ENCODE measurements at places on chromosomes 13 and 19.

DNA sequence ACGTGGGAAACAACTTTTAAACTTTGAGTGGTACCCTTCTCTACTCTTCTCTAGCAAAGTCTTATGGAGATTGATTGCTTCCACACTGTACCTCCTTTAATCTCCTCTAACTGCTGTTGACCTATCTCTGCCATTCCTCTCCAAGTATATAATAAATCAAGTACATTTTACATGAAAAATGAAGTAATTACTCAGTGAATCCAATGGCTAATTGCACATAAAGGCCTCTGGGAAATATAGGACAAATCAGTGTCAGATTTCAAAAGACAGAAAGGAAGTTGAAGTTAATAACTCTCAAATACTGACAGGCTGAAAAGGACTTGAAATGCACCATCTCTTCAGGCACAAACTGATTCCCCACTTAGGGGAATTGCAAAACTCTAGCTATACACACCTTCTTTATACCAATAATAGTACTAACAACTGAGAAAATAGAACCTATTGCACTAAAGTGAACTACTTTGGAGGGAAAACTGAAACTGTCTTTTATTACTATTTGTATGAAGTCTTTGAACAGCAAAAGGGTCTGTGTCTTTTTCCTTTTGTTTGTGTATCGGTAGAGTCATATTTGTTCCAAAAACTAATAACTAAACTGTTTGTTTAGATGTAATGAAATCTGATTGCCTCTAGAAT is 701.1 kb downstream of the PCDH9 start:
- no peak for DNase-seq

- DNase-seq = no peak
Observed at GRCh38 chr19:9995999-9996398, 14.3 kb downstream of the COL5A3 start.

GRCh38 chr19:2856457-2857050 is 10.6 kb upstream of the ZNF556 start:
- DNase-seq = no peak

GRCh38 chr13:36362251-36362650 is 16.1 kb upstream of the SPART start:
- no peak for DNase-seq

DNA sequence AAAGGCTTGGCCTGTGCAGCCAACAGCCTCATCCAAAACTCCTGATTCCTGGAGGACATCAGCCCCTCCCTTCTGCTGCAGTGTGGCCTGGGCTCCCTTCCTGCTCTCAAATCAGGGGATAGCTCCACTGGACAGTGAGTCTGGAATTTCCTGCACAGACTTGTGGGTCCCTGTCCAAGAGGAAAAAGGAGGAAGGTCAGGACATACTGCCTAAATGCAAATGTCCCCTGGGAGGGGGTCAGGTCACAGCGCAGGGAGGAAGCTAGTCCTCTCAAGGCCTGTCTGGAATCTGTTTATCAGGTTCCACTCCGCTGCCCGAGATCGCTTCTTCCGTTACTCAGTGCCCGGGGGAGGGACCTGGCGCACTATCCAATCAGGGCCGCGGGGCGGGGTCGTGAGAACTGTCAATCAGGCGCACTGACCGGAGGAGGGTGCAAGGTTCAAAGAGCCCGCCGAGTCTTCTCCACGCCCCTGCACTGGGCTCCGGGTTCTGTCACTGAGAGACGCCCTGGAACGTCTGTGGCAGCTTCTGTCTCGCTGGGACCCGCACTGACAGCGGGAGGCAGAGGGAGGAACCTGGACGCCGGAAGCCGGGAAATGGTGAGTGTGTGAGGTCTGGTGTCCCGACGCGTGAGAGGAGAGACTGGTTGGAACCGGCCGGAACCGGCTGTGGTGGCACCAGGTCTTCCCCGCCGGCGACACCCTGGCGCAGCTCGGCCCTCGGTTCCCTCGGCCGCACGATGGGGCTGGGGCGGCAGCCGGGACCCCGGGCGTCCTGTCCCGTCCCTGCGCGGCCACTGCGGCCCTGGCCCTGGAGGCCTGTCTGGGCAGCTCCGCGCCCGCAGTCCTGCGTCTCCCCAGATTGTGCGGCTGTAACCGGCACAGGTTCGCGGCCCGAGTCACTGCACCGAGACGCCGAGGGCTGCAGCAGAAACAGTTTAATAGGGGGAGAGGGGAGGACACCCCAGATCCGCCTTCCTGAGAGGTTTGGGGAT is at the start of gene ZNF441:
TSS of gene ZNF441 (plus strand) at position 404 of the 995 bp plus-strand sequence. CDS start at position 598, 194 bp downstream.
- no peak for DNase-seq

DNA sequence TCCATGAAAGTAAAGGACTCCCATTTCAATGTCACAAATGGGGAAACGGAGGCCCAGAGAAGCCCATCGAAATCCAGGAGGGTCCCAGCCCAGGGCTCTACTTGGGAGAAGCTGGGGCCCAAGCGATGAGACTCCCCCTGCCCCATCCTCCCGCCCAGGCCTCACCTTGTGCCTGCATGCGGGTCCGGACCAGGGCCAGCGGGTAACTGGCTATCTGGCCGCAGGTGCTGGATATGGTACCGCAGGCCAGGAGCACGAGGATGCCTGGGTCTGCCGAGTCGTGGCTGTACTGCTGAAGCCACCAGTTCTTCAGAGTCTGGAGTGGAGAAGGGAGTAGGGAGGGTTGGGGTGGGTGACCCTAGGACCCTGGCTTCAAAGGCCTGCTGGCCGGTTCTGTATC is 10.4 kb upstream of the SLC25A41 start:
- no peak for DNase-seq

DNA sequence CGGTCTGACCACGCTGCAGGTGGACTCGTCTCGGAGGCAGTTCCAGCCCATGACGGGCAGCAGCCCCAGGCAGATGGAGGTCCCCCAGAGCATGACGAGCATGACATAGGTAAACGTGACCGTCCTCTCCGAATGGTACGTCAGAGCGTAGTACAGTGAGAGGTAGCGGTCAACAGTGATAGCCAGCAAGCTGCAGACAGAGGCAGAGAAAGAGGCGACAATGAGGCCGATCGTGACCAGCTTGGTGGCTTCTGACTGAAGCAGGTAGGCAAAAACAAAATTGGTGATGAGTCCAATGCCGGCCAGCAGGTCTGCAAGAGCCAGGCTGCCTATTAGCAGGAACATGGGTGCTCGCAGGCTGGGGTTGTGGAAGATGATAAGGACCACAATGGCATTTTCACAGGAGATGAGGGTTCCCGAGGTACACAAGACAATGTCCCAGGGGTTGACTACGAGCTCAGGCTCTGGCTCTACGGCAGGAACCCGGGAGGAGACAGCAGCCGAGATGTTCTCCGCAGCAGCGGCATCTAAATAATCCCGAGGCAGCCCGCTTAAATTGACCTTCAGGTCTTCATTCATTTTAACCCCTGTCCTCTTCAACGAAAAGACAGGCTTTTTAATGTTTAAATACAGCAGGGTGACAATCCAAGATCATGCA is 1.2 kb downstream of the GPR12 start:
- no peak for DNase-seq

DNA sequence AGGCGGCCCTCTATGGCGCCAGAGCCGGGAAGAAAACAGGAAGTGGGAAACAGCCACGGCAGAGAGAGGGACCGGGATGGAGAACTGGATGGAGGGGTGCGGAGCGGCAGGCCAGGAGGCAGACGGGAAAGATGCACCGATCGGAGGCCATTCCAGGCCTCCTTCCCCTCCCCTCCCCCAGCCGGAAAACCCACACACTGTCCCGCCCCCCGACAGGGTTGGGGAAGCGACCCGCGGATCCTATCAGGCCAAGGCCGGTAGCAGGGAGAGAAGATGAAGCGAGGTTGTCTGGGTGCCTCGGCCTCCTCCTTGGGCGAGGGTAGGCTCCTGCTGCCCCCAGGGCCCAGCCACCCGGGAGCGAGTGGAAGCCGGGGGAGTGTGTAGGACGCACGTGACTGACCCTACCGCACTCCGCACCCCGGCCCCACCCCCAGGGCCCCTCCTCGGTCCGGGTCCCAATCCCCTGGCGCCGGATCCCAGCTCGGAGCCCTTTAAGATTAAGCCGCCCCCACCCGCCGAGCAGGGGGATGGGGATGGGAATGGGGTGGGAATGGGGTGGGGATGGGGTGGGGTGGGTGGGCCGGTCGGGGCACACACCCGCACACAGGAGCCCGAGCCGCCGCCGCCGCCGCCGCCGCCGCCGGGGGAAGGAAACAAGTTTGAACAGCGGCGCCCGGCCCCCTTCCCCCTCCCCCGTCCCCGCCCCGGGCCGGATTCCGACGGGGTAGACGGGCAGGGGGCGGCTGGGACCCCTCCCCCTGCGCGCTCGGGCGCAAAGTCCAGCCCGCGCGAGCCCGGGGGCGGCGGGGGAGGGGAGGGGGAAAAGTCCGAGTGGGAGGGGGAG is 1.5 kb downstream of the ERF start:
- peak; percentile 79 for DNase-seq

DNA sequence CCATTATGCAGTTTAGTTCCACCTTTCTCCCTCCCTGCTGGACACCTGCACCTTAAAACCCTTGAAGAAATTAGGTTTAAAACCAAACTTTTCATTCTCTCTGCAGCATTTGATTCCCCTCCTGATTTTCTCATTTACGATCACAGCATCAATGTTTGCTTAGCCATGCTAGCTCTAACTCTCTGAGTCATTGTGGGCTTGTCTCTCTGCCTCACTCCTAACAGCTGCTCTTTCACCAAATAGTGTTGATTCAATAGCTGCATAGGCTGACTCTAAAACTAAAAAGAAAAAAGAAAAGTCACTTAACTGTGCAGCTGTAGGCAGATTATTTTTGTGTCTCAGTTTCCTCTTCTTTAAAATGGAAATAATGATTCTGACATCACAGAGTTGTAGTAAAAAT is 1124.9 kb downstream of the DIAPH3 start:
- DNase-seq = no peak

- DNase-seq = no peak
Observed at GRCh38 chr13:80658705-80659104, 317.8 kb upstream of the SPRY2 start.

- no peak for DNase-seq
Observed at GRCh38 chr19:4991538-4991937, 22.6 kb downstream of the KDM4B start.

GRCh38 chr13:58633226-58633625 is 1001.7 kb downstream of the PCDH17 start:
- DNase-seq = no peak

DNA sequence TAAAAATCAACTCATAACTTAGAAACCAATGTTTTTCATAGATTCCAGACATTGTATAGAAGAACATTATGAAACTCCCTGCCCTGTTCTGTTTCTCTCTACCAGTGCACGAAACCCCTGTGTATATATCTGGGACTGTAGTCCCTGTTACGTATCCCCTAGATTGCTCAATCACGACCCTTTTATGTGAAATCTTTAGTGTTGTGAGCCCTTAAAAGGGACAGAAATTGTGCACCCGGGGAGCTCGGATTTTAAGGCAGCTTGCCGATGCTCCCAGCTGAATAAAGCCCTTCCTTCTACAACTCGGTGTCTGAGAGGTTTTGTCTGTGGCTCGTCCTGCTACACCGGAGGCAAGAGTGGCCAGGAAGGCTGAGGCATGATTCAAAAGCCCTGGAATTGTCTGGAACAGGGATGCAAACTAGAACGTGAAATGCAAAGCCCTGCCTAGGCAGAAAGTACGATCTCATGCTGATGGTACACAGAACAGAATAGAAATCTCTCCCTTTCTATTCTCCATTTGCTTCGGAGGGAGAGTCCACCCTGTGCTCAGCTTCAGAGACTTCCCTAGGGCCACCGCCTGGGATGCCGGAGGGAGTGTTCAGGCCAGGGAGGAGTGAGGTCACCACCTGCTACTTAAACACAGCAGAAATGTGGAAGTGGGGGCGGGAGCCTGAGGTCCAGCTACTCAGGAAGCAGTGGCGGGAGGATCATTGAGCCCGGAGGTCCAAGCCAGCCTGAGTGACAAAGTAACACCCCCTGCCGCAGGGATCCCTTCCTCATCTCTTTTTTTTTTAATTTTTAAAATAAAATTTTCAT is 758 bp upstream of the ZNF888 start:
- DNase-seq = peak; percentile 35

GRCh38 chr13:82010780-82011179 is 1669.9 kb upstream of the SPRY2 start:
- DNase-seq = no peak

DNA sequence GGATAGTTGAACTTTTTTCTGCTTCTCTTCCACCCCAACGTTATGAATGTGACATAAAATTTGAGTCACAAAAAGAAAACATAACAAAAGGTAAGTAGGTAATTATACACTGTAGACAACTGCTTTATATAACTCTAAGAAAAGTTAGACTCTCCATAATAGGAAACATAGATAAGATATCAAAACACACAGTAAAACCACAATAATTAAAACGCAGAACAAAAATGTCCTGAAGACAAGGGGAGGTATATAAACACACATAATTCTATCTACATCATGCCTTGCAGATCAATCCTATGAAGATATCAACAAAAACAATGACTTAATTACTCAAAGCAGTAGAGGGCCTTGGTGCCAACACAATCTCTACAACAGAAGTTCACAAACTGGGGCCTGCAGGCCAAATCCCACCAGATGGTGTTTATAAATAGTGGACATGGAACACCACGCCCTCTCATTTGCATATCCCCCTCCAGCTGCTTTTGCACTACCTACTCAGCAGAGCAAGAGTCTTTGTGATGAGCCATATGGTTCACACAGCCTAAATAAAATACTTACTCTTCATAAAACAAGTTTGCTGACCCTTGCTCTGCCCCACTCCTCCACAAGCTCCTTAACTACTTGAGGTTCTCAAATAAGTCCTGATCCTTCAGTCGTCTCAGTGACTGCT is 254.7 kb downstream of the KLF12 start:
- no peak for DNase-seq

GRCh38 chr13:32645854-32646253 is 59.6 kb downstream of the PDS5B start:
- DNase-seq = no peak

GRCh38 chr19:8069096-8069973 is 16.8 kb downstream of the CCL25 start:
- no peak for DNase-seq

DNA sequence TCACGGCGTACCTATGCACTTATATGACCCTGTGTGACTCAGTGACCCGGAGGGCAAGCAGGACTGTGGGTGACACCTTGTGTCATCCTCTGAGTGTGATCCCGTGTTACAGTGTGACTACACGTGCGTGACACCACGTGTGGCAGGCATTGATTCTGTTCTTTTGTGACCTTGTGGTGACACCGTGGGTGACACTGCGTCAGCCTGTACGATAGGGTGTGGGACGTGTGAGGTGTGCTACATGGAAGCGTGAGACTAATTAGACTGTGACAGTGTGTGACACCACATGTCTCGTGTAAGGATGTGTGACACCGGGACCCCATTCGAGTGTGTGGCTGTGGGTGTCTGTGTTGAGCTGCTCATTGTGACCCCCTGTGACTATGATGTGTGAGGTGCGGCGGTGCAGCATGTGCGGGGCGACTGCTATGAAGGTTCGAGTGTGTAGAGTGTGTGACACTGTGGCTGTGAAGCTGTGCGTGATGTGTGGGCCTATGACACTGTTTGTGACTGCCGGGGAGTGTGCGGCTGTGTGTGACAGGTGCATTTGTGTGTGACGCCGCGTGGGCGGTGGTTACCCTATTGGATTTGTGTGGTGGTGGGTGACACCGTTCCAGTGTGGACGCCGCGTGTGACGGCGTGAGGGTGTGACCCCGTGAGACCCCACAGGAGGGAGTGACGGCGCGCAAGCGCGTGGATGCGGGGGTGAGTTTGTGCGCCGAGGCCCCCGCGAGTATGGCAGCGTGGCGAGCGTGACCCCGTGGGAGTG is 399 bp upstream of the SPTBN4 start:
- DNase-seq = no peak

- no peak for DNase-seq
Observed at GRCh38 chr19:15463861-15464371, 428 bp downstream of the RASAL3 start.

- DNase-seq = no peak
Observed at GRCh38 chr13:42803563-42804204, 22.3 kb downstream of the FAM216B start.

GRCh38 chr19:38298821-38299680 is 5.0 kb upstream of the C19orf33 start:
- DNase-seq = no peak
